ENCODE measurements at places on chromosomes 12 and 14.

- DNase-seq, result no peak
These were observed 70.7 kb upstream of the PSMA6 start for GRCh38 chr14:35221462-35221861.

DNA sequence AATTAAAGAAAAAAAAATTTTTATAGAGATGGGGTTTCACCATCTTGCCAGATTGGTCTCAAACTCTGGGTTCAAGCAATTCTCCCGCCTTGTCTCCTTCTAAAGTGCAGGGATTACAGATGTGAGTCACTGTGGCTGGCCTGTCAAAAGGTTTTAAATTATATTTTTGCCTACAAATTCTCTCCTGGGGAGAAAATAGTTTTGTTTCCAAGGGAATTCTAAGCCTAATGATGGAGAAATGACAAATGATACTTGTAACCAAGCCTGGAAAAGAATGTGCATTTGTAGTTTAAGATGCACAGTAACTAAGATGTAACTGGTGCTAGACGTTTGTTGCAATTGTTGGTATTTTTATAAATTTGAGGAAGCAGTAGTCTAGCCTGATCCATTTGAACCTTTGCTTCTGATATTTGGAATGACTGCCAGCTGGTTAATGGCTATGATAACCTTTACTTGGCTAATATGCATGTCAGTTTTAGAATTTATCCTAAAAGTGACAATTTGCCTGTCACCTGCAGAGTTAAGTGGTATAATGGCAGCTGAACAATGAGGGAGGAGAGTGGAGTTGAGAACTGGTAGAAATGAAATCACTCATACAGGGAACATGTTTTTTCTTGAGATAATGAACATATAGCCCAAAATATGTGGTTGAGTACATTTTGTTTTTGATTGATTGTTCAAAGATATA, 148.0 kb downstream of the FUT8 start:
- DNase-seq, result no peak

- DNase-seq, result no peak
These were observed 38.6 kb upstream of the GNG2 start for GRCh38 chr14:51821822-51822221.

- DNase-seq, result no peak
These were observed 50.6 kb upstream of the ETV6 start for GRCh38 chr12:11598900-11599299.

GRCh38 chr14:92846162-92846897, 52.2 kb downstream of the GOLGA5 start:
- peak; percentile 58 for DNase-seq

DNA sequence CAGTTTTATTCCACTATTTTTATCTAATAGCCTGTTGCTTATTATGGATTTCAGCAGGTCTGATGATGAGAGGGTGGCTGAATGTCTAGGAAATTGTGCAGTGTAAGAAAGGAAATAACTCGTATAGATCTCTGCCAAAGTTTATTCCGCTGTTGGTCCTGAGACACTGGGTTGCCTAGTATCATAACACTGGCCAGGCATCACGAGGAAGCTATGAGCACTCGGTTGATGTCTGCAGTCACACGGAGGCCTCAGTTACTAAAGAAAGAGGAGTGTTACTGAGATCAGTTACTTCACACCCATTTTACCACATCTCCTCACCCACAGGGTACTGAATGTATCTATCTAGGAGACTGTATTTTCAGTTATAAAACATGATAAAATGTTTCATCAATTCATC, 21.9 kb downstream of the BHLHE41 start:
- DNase-seq, result no peak

DNA sequence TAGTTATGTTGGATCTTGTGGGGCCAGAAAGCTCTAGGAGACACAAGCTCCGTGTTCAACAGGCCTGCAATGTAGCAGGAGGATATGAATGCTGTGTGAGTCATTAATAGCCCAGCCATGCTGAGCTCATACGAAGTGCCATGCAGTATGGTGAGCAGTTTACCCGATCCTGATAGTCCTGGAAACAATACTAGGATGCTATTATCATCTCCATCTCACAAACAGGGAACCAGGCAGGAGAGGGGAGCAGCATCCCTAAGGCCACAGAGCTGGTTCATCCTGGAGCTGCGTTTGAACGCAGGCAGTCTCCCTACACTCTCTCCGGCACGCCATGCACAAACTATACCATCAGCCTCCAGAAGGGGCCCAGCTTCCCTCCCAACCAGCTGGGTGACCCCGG, 20.5 kb downstream of the TTC7B start:
- DNase-seq, result no peak

- no peak for DNase-seq
These were observed 4.1 kb downstream of the PHB2 start for GRCh38 chr12:6966351-6966750.

Data from AML-193 (cell line).